ENCODE measurements at places on chromosomes 1 and 21. TPM values are rescaled to one million over a fixed set of nuclear protein-coding genes. Genes with fewer than 3 reads are reported as not detected.

DNA sequence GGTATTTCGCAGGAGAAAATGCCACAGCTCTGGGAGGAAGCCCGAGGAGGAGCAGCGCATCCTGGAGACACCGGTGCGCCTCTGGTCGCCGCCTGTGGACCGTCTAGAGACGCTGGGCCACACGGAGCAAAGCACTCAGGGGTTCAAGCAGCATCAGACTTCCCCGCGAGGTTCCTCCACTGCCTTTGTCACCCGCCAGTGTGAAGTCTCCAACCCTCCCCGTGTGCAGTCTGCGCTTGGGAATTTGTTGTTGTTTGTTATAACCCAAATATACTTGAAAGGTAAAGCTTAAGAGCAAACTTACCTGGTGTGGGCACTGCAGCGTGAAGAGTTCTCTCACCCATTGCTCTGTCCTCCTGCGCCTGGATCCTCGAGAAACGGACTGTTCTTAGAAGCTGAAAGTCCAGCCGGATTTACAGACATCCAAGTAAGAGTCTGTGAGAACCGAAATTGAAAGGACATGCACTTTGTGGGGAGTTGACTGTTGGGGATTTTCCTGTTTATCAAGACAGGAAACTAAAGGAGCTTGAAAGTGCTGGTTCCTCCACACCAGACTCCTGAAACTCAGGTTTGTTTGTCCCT, at the start of gene GBP4:
TSS of gene GBP4 (minus strand) at position 452 of the 582 bp plus-strand sequence. CDS start at position 344, 108 bp downstream.
- peak within 1 kb of the TSS; percentile 71 for H3K27ac ChIP-seq
- peak within 1 kb of the TSS; percentile 57 for H3K4me3 ChIP-seq
- H3K36me3 ChIP-seq = no peaks in the 10 kb centered on the region
- no peaks in the 10 kb centered on the region for H3K27me3 ChIP-seq

DNA sequence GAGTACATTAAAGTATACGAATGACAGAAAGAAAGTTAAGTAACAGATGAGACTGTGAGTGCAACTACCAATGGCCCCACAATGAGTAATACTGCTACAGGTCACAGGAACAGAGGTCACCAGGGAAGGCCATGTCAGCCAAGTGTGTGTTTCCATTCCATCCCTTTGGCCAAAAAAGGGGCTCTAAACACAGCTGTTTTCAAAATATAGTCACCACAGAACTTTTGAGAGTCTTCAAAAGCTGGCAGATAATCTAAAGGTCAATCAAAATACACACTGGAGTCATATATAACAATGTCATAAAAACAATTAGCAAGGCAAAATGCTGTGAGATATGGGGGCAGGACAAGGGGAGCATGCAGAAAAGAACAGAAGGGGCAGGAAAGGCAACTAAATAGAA, 10.2 kb downstream of the USP24 start:
- no peak overlapping the region for H3K4me3 ChIP-seq
- H3K36me3 ChIP-seq = no peaks in the 10 kb centered on the region
- peaks cover 81% of the 10 kb centered on the region for H3K4me1 ChIP-seq
- no peak overlapping the region for H3K27ac ChIP-seq
- no peaks in the 10 kb centered on the region for H3K27me3 ChIP-seq
- no peak for DNase-seq

Gene LCE3D
- total RNA-seq = not detected

GRCh38 chr1:110091791-110092190, 20.5 kb upstream of the UBL4B start:
- H3K4me3 ChIP-seq = no peak overlapping the region
- DNase-seq = no peak

Data from esophagus muscularis mucosa (tissue), 4 donors.